ENCODE measurements at places on chromosomes 13 and 19.

- DNase-seq, result no peak
Observed at GRCh38 chr19:11581740-11582139, 4.3 kb upstream of the ACP5 start.

DNA sequence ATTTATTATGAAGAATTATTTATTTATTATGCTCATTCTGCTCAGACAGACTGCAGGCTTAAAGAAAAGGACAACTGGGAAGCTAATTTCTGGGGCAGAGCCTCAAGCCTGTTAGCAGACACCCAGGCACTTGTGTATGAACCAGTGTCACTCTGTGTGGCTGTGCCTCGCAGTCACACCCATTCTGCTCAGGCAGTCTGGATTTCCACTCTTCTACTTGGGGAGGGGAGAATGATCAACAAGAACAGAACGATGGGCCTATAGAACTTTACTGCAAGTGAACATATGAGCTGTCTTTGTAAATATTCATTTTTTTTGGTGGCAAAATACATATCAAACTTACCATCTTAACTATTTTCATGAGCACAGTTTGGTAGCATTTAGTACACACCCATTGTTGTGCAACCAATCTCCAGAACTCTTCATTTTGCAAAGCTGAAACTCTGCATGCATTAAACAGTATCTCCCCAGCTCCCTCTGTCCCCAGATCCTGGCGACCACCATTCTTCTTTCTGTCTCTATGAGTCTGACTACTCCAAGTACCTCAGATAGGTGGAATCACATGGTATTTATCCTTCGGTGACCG is 181.7 kb downstream of the NUFIP1 start:
- DNase-seq, result no peak

- no peak for DNase-seq
Observed at GRCh38 chr13:113884821-113885220, 20.9 kb upstream of the GAS6 start.

GRCh38 chr13:65095161-65096082 is 2134.7 kb downstream of the PCDH9 start:
- no peak for DNase-seq

- DNase-seq, result peak; percentile 74
Observed at GRCh38 chr19:12648088-12648487, 18.5 kb downstream of the MAN2B1 start.

DNA sequence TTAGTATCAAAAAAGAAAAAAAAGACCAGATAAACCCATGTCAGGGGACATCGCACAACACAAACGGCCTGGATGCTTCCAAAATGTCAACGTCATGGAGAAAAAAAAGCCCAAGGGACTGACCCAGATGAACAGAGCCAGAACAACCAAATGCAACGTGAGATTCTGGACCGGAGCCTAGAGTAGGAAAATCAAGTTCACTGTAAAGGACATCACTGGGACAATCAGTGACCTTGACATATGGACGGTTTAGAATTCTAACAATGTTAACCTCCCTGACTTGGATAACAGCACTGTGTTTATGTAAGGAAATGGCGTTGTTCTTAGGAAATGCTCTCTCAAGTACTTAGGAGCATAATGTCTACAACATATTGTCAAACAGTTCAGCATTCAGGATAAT is 15.1 kb upstream of the EMP3 start:
- no peak for DNase-seq
